ENCODE measurements at places on chromosomes 3 and 15.

GRCh38 chr3:116815831-116816588 lies 106.4 kb downstream of the TUSC7 start:
- no peak for DNase-seq

- DNase-seq = peak; percentile 48
Measured at GRCh38 chr3:194573680-194574437, 59.4 kb downstream of the TMEM44 start.

DNA sequence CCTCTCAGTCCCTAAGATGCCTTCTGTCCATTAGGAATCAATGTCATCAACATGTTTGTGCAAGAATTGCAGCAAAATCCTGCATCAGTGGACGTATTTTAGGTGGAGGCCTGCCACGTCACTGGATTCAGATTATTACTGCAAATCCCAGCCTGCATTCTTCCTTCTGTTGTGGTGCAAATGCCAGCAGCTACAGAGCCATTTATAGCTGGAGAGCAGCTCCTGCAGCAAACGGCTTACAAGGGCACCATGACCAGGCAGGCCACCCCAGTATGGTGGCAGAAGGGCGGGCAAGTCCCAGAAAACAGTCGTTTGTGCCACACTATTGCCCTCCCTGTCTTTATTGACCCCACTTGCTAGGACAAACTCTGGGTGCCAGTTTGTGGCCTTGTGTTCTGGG lies 74.7 kb downstream of the SNRK start:
- DNase-seq = no peak

DNA sequence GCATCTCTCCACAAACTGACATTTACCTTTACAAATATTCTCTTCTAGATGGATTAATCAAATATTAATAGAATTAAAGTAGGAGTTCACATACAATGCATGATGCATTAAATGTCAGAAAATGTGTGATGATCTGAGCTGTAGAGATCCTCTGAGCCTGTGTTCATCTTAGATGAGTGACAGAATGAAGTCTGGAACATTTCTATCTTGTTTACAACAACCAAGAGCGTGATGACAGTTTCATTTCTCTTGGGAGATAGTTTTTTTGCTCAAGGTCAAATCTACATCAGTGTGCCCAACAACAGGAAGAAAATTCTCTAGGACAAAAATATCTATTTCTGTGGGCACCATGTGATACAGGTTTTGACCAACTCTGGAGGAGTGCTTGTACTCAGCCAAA lies 211.9 kb downstream of the MYRIP start:
- DNase-seq = no peak

- no peak for DNase-seq
Measured at GRCh38 chr3:181692311-181693145, 19.2 kb upstream of the SOX2 start.

GRCh38 chr15:41899854-41900442 lies 6.1 kb upstream of the SPTBN5 start:
- DNase-seq = no peak

DNA sequence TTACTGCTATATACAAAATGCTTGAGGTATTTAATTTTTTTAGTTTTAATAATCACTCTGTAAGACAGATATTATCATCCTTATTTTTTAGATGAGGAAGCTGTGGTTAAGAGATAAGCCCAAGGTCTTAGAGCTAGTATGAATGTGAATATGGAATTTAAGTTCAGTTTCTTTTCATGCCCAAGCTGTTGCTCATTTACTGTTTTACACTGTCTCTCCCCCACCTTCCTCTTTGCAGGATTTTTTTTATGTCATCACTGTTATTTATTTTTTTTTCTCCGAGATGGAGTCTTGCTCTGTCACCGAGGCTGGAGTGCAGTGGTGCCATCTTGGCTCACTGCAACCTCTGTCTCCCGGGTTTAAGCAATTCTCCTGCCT lies 22.5 kb downstream of the MAP2K5 start:
- no peak for DNase-seq

GRCh38 chr3:111338059-111338698 lies 203.8 kb upstream of the CD96 start:
- DNase-seq = no peak

GRCh38 chr3:126314790-126315658 lies 42.2 kb downstream of the KLF15 start:
- no peak for DNase-seq

All from GM18507 (cell line).